ENCODE measurements at places on chromosomes 1 and 21. TPM values are rescaled to one million over a fixed set of nuclear protein-coding genes. Genes with fewer than 3 reads are reported as not detected.

Gene MCOLN3
- polyA plus RNA-seq = 15.2 TPM

Gene AKR7A3
- 0.20 TPM for polyA plus RNA-seq

Gene C1orf115
- 15.1 TPM for polyA plus RNA-seq

Gene HSF2BP
- polyA plus RNA-seq = 0.18 TPM

Gene KRTAP19-3
- polyA plus RNA-seq = not detected

Gene SYTL1
- 2.1 TPM for polyA plus RNA-seq

Gene TFF2
- polyA plus RNA-seq = not detected

Gene PLEKHG5
- 9.9 TPM for polyA plus RNA-seq

Gene ARMH1
- polyA plus RNA-seq = 0.91 TPM

- DNase-seq = no peak
These were observed at the start of gene OR2T1 for GRCh38 chr1:248402748-248403147. TSS of gene OR2T1 (plus strand) at chr1:248403048. CDS start at chr1:248406148, 3,100 bp downstream.

DNA sequence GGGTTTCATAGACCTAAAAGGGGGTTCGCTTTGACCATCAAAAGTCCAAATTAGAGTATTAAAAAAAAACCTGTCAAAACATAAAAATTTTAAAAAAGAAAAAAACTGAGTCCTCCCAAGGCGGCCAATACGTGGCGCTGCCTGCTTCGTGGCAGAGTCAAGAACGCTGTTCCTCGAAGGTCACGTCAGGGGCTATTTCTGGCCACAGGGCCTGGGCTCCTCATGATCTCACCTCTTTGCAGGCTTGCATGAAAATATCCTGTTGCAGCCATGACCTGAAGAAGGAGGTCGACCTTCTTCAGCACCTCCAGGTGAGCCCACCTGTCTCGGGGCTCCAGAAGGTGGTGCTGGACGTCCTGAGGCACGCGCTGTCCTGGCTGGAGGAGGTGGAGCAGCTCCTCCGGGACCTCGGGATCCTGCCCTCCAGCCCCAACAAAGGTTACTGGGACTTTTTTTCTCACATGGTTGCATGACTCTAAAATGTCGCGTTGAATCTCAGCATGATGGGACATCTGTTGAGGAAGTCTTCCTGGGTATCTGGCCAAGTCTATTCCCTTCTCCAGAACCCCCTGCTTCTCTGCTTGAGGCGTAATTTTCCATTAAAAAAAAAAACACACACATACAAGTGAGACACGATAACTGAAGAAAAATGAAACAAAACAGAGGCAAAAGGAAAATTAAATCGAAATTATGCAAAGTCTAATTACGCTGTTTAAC lies 80.4 kb upstream of the EFHD2 start:
- DNase-seq = peak; percentile 81

DNA sequence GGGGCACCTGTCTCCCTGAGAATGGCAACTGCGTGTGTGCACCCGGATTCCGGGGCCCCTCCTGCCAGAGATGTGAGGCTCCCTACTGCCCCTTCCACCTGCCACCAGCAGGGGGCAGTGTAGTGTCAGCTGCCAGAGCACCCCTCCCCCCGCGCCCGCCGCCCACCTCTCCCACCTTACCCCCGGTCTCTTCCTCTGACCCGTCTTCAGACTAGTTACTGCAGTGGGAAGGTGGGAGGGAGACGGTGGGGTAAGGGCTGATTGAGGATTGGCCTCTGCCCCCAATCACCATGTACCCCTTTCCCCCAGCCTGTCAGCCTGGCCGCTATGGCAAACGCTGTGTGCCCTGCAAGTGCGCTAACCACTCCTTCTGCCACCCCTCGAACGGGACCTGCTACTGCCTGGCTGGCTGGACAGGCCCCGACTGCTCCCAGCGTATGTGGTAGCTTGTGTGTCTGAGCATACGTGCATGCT lies 10.1 kb upstream of the LRRC71 start:
- DNase-seq = peak; percentile 80

- DNase-seq = no peak
These were observed 20.6 kb downstream of the RERE start for GRCh38 chr1:8796812-8797211.

- DNase-seq = no peak
These were observed 36.3 kb downstream of the ERICH3 start for GRCh38 chr1:74637296-74637695.

- no peak for DNase-seq
These were observed 17.8 kb downstream of the PLD5 start for GRCh38 chr1:242506724-242507123.

- no peak for DNase-seq
These were observed 14.5 kb downstream of the AXDND1 start for GRCh38 chr1:179380299-179380698.

DNA sequence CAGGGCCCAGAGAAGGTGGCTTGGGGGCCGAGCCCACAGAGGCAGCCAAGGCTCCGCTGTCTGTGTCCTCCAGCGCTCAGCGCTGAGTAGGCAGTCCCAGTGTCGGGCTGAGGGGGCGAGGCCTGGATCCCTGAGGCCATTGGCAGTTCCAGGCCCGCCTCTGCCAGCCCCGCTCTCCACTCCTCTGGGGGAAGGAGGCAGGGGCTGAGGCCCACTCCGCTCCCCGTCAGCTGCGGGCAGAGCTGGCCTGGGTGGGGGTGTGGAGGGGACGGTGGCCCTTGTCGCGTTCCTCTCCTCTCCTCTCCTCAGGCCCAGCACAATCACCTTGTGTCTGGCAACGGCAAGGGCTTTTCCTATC lies 132.8 kb downstream of the CASZ1 start:
- peak; percentile 91 for DNase-seq

GRCh38 chr1:42913426-42914091 lies 45.1 kb downstream of the SLC2A1 start:
- no peak for DNase-seq

- no peak for DNase-seq
These were observed 201.8 kb downstream of the DISC1 start for GRCh38 chr1:231828182-231828920.

DNA sequence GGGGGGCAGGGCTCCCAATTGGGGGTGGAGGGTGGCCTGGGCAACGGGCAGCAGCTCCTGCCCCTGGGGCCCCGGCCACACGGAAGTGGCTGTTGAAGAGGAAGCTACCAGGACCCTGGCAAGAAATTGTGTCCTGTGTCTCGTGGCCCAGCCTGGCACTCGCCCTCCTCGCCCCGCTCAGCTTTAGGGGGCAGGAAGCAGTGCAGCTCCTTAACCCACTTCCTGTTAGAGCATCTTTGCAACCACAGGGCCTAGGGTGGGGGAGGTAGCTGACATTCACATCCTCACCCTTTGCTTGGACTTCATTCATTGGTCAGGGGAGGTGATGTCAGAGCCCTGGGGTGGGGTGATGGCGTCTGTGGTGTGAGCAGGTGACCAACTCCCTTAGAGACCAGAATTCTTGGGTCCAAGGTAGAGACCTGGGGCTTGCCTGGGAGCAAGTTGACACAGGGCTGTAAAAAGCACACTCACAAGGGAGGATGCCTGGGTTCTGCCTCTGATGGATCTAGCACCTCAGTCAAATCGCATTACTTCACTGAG lies at the start of gene ARHGAP30:
Gene ARHGAP30 (minus strand): TSS at position 161 of the 540 bp plus-strand sequence. CDS start 267 bp downstream, outside the sequence.
- DNase-seq = peak; percentile 86

GRCh38 chr1:160961419-160961818 lies 6.8 kb upstream of the ITLN2 start:
- no peak for DNase-seq

DNA sequence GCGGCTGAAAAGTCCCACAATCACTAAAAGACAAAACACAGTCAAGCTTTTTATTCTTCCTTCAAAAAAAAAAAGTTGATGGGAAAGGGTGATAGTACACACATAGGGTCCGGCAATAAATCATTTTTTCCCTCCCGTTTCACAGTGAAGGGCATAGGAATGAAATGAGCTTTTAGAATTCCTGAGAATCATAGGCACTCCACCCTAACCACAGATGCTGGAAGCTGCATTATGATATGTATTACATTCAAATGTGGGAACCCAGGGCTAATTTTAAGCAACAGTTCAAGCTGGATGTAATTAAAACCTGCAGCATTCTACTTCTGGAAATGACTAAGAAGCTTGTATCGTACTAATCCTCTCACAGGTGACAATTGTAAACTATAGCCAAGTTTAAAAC lies 75.7 kb upstream of the KCNJ15 start:
- DNase-seq = no peak

GRCh38 chr21:25494804-25495203 lies 112.5 kb downstream of the MRPL39 start:
- no peak for DNase-seq

GRCh38 chr1:227945891-227946623 lies 1.7 kb downstream of the WNT9A start:
- DNase-seq = peak; percentile 77

DNA sequence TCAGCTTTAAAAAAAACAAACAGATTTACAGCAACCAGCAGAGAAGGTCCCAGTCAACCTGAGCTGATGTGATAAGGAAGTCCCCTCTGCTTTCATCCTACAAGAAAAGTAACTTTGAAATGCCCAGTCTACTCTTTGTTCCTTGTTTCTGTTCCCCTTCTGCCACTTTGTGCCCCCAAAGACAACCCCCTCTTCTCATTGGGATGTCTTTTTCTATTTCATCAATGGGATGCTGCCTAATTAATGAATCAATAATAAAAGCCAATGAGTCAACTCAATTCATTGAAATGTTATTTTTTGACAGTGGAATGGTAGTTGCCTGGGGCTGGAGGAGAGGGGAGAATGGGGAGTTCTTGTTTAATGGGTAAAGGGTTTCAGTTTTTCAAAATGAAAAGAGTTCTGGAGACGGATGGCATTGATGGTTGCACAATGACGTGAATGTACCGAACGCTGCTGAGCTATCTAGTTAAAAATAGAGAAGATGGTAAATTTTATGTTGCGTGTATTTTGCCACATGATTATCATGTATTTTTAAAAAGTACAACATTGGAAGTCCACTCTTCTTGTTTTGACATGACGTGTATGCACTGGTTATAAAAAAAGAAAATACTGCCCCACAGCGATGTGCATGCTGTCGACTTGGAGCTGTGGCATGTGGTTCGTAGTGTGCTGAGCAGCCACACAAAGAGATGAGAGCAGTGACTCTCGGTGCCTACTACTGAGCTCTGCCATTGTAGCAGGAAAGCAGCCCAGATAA lies 22.4 kb upstream of the PADI2 start:
- DNase-seq = no peak

DNA sequence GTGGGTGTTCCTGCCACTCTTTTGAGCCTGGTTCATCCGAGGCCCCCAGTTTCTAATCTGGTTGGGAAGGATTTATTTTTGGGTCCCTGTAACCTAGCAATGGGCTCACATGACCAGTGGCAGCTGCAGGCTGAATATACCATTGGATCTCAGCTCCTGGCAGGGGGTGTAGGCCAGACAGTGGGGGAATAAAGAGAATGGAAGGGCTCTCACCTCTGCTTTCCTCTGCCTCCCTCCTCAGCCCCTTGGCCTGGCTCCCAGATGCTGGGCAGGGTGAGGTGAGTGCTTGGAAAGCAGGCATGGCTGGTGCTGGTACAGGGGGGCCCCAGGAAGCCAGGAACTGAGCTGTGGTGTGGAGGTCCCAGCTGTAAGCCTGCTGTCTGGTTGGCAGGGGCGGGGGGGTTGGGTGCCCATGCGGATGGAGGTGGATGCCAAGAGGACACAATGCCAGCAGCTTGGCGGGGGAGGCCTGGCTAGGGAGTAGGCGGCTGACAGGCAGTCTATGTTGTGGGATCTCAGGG lies 3.6 kb upstream of the GPR61 start:
- peak; percentile 71 for DNase-seq

GRCh38 chr1:31306278-31306677 lies 9.4 kb downstream of the ZCCHC17 start:
- DNase-seq = no peak

GRCh38 chr1:182680901-182681567 lies 3.4 kb downstream of the RGS8 start:
- DNase-seq = no peak

GRCh38 chr1:63645317-63645716 lies 52.1 kb downstream of the PGM1 start:
- DNase-seq = no peak

DNA sequence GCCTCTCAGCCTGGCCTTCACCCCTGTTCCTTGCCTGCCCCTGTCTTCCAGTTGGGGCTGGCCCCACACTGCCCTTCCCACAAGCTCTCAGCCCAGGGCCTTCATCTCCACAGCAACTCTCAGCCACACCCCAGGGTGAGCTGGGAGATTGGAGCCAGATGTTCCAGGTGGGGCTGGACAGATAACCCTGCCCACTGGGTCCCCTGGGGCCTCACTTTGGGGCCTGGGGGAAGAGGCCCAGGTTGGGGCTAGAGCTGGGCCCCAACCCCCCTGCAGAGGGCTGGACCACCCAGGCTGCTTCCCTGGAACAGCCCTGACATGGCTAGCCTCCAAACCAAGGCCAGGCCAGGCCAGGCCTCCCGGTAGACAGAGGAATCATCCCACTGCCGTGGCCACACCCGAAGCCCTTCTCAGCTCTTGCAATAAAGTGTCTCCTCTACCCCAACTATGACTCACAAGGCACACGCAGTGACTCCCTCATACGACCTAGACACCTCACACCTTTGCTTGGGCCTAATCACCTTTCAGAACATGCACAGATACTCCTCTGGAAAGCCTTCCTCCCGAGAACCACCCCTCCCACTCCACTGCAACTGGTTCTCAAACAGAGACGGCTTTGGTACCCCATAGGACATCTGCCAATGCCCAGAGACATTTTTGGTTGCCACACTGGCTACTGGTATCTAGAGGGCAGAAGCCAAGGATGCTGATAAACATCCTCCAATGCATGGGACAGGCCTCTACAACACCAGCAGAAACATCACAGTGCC lies 22.2 kb downstream of the SLC2A1 start:
- no peak for DNase-seq

DNA sequence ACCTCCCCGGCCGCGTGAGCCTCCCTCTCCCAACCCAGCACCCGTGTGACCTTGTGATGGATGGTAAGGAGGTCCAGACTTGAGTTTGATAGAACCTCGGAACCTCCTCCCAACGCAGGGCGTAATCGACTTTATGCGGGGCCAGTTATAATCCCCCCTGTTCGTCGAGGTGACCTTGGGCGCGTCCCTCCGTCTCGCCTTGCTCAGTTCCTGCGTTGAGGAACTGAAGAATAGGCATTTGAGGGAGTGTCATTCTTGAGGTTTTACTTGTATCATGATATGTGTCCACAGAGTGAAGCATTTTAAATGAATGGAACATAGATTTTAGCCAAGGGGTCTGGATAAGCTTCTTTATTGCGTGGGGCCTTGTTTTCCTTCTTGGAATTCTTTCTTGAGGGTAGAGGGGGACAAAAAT lies 433 bp downstream of the TIMM17A start:
- DNase-seq = no peak

DNA sequence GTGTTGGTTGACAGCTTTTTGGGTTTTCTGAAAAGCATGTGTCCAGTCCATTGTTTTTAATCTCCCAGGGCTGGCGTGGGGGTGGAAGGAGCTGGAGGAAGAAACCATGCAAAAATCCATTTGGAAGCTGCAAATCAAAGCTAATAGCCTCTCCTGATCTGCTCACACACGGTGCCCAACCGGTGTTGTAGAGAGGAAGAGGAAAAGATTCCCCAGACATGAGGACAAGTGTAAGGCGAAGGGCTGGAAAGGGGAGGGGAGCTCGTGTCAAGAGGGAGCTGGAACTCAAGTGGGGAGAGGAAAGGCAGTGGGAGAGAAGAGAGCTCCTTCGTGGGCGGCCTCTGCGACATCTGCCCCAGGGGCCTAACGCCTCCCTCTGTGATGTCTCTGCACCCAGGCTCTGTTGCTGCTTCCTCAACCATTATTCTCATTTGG lies 112.3 kb upstream of the IRF2BP2 start:
- peak; percentile 82 for DNase-seq
